Left renal cortex interstitium (tissue), 4 donors: ENCODE measurements at places on chromosomes 1 and 21.

- no peak for DNase-seq
Observed at GRCh38 chr1:203039609-203040512, 13.6 kb downstream of the PPFIA4 start.

- no peak for DNase-seq
Observed at GRCh38 chr1:228902781-228903433, 167.6 kb downstream of the RHOU start.

GRCh38 chr1:61403679-61404596 is 321.0 kb downstream of the TM2D1 start:
- no peak for DNase-seq

DNA sequence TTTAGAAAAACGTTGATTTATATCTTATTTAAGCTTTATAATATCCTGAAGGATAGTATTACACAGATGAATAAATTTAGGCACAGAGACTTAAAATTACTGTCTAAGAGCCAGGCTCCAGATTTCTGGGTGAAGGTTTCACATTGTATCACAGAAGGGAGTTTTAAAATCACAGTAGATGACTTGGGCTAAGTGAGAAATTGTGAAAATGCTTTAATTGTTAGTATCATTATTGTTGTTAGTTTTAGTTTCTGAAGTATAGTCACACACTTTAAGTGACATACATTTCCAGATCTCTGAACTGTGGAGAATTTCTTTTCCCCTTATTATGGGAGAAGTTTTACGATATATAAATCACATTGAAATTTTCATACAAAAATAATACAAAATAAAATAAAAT is 83.5 kb downstream of the NDUFS5 start:
- no peak for DNase-seq

DNA sequence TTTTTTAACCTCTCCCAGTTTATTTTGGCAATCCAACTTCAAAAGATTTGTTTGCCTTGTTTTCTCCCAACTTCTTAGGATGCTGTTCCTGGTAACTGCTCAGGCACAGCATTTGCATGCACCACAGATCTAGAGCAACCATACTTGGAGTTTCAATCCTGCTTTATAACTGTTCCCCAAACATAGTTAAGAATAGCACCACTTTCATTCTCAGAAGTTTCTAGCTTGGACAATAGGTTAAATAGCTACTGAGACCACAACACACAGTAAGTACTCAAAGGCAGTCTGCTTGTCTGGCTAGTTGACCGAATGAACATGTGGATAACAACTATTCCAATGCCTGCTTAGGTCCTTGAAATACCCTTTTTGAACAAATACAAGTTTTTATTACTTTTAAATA is 76.8 kb downstream of the FOXJ3 start:
- no peak for DNase-seq

DNA sequence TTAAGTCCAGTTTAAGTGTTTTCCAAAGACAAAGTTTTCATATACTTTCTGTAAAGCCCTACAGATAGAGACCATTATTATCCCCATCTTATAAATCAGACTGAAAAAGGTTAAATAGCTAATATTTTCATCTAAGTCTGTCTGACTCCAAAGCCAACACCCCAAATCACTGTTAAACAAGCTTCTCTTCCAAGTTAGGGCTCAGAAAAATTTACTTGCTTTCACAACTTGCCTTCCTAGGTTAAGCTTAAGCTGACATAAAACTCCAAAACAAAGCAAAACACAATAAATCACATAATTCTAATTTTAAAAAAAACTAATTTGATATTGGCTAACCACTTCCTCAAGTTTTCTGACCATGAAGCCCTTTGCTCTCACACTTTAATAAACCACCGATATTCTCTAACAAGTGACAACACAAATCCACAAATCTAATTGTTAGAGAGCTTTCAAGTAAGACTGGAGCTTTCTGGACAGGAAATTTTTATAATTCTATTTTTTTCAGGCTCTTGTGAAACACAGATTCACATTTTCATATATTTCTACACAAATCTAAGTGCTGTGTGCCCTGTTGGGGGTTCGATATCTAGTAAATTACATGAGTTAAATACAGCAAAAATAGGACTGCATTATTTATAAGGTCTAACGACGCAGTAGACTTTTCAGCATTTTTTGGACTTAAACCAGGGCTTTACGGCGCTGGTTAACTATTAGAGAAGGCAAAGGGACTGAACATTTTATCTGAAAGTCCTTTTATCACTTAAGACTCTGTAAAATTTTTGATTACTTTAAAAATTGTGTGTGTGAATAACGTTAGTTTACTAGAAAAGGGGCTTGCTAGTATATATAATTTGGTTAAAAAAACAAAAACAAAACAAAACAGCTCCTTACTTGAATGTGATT is 2.1 kb downstream of the GNG12 start:
- no peak for DNase-seq

GRCh38 chr1:205748403-205749233 is 1.4 kb downstream of the NUCKS1 start:
- peak; percentile 61 for DNase-seq
